ENCODE measurements at places on chromosomes 4 and X.
A peak's percentile ranks its signal among the peaks of the same experiment; 100 is the strongest.

GRCh38 chr4:142353149-142353738, 492.9 kb downstream of the INPP4B start:
- peak; percentile 72 for DNase-seq

DNA sequence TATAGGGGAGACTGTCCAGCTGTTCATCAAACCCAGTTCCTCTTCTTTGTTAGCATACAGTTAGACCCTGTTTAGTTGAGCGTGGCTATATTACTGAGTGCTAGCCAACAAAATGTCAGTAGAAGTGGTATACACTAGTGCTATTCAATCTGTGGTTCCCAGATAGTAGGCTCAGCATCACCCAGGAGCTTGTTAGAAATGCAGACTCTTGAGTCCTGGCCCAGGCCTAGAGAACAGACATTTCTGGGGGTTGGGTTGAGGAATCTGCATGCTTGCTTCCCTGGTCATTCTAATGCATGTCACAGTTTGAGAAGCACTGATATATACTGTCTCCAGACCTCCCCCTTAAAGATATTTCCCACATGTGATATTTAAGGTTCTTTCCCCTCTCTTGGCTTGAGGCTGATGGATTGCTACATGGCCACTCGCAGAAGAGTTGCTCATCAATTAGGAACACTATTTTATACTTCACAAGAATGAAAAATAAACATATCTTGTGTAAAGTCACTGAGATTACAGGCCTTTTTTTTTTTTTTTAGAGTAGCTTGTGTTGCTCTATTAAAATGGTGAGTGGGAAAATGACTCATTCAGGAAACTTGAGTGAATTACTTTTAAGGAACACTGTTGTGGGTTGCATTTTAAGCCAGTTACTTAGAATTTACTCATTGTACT, 289.0 kb downstream of the STIM2 start:
- peak; percentile 65 for DNase-seq

- no peak for DNase-seq
Measured at GRCh38 chr4:113077575-113077974, 28.1 kb downstream of the ANK2 start.

- peak; percentile 36 for DNase-seq
Measured at GRCh38 chrX:30504309-30504708, 73.3 kb downstream of the TASL start.

GRCh38 chr4:168674866-168675265, 178.0 kb downstream of the PALLD start:
- DNase-seq = no peak

GRCh38 chrX:49627086-49627777, 28.4 kb downstream of the GAGE1 start:
- DNase-seq = no peak

GRCh38 chrX:27254656-27255055, 208.5 kb downstream of the PPP4R3C start:
- DNase-seq = no peak

DNA sequence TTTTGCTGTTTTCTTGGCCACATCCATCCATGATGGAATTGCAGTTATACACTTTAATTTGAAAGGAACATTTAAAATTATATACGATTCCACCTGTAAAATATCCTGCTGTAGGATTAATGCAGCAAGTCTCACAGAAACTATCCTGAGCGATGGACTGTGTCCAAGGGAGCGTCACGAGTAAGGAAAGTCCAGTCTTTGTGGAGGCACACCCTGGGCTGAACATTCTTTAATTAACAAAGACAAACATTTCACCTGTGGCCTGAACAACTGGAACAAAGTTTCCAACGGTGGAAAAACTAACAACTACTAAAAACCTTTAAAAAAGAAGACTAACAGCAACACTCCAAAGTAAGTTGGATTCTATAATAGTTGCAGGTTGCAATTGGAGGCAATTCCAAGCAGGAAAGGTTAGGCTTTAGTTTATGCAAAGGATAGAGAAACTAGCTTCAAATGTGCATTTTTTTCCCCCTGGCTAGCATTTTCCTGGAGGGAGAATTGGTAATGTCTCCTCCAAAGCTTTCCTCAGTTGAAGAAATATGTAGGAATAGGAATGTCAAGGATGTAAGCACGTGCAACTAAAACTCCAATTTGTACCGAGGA, 11.0 kb downstream of the EREG start:
- DNase-seq = no peak
